Purkinje cell (primary cell): ENCODE measurements at places on chromosomes 3 and 15. TPM values are rescaled to one million over a fixed set of nuclear protein-coding genes. Genes with fewer than 3 reads are reported as not detected.

The CCDC39 gene
- 2.8 and 3.5 TPM in 2 replicates for polyA plus RNA-seq

The RPL22L1 gene
- polyA plus RNA-seq = 95.0 and 129 TPM in 2 replicates

The C3orf22 gene
- not detected in 2 replicates for polyA plus RNA-seq

The GRAMD1C gene
- 2.7 and 20.1 TPM in 2 replicates for polyA plus RNA-seq

The GPR27 gene
- polyA plus RNA-seq = 32.3 and 42.7 TPM in 2 replicates

The EEFSEC gene
- 0.84 and 1.1 TPM in 2 replicates for polyA plus RNA-seq

The CFAP92 gene
- 0.13 and 0.34 TPM in 2 replicates for polyA plus RNA-seq

The UCN2 gene
- not detected in 2 replicates for polyA plus RNA-seq

The ISL2 gene
- polyA plus RNA-seq = not detected in 2 replicates

The LSAMP gene
- 12.8 and 39.6 TPM in 2 replicates for polyA plus RNA-seq

The CPN2 gene
- polyA plus RNA-seq = not detected in 2 replicates

The CALML4 gene
- polyA plus RNA-seq = 1.2 and 4.1 TPM in 2 replicates

The TRH gene
- polyA plus RNA-seq = 0.40 TPM in 1 of 2 replicates, not detected in the other

The SLCO2A1 gene
- not detected in 2 replicates for polyA plus RNA-seq

The ADCY5 gene
- polyA plus RNA-seq = 0.21 and 0.99 TPM in 2 replicates

The CNTN4 gene
- 49.9 and 60.9 TPM in 2 replicates for polyA plus RNA-seq

The LRRIQ4 gene
- polyA plus RNA-seq = not detected in 2 replicates

The KBTBD13 gene
- polyA plus RNA-seq = not detected in 2 replicates

The A4GNT gene
- not detected in 2 replicates for polyA plus RNA-seq

The TTLL13 gene
- polyA plus RNA-seq = 0.31 and 0.79 TPM in 2 replicates

The DZIP3 gene
- polyA plus RNA-seq = 40.6 and 51.6 TPM in 2 replicates

The COPB2 gene
- 92.8 and 99.5 TPM in 2 replicates for polyA plus RNA-seq

The NLGN1 gene
- 12.7 and 14.2 TPM in 2 replicates for polyA plus RNA-seq

The APBA2 gene
- 0.50 and 8.9 TPM in 2 replicates for polyA plus RNA-seq

The ANKRD34C gene
- polyA plus RNA-seq = 4.0 and 5.0 TPM in 2 replicates

The CGNL1 gene
- polyA plus RNA-seq = 5.9 and 7.8 TPM in 2 replicates

The PLA2G4E gene
- polyA plus RNA-seq = 0.07 and 0.13 TPM in 2 replicates

The LYZL4 gene
- not detected in 2 replicates for polyA plus RNA-seq

The THAP10 gene
- polyA plus RNA-seq = 10.6 and 16.7 TPM in 2 replicates

The C2CD4A gene
- polyA plus RNA-seq = not detected in 2 replicates

The SI gene
- not detected in 2 replicates for polyA plus RNA-seq
